ENCODE measurements at places on chromosomes 12 and 14.
A peak's percentile ranks its signal among the peaks of the same experiment; 100 is the strongest.

- DNase-seq, result no peak
Measured at GRCh38 chr12:93434256-93434865, 7.4 kb downstream of the UBE2N start.

- DNase-seq, result no peak
Measured at GRCh38 chr14:100733152-100733850, 6.6 kb downstream of the DLK1 start.

GRCh38 chr12:112964915-112965314 lies 13.4 kb upstream of the OAS2 start:
- DNase-seq, result no peak

- DNase-seq, result no peak
Measured at GRCh38 chr12:9721394-9722092, 11.4 kb downstream of the CLECL1 start.

GRCh38 chr14:99648027-99648784 lies 3.3 kb downstream of the HHIPL1 start:
- DNase-seq, result no peak

- DNase-seq, result no peak
Measured at GRCh38 chr12:11457996-11458645, 62.8 kb upstream of the PRB2 start.

GRCh38 chr12:116922194-116922897 lies 11.6 kb downstream of the FBXW8 start:
- no peak for DNase-seq

DNA sequence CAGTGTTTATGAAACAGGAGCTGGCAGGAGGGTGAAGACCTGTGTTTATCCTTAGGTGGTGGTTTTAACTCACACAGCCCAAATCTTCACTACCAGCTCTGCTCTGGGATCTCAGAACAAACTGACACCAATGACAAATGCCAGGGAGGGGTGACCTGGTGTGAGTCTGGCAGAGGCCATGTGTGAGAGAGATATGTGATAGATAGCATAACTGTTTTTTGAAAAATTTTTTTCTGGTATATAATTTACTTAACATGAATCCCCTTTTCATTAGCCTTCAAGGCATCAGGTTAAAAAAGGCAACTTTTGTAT lies 51.5 kb downstream of the SLC38A4 start:
- no peak for DNase-seq

DNA sequence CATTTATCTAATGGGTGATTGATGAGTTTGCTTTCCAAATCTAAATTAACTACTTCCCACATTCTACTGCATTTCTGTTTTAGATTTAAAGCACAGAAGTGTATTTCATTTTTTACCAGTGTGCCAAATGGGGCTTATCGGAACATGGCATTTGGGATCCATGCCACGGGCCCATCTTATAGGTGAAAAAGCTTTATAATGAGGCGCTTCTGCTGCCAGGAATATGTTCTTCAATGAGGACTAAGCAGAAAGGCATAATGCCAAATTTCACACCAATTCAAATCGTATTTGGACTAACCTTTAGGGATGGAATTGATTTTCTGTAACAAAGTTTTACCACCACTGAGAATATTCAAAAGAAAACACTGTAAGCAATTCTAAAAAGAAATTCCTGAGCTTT lies 803.5 kb upstream of the FLRT2 start:
- no peak for DNase-seq

GRCh38 chr14:70425354-70425753 lies 8.5 kb upstream of the SYNJ2BP start:
- DNase-seq, result no peak

DNA sequence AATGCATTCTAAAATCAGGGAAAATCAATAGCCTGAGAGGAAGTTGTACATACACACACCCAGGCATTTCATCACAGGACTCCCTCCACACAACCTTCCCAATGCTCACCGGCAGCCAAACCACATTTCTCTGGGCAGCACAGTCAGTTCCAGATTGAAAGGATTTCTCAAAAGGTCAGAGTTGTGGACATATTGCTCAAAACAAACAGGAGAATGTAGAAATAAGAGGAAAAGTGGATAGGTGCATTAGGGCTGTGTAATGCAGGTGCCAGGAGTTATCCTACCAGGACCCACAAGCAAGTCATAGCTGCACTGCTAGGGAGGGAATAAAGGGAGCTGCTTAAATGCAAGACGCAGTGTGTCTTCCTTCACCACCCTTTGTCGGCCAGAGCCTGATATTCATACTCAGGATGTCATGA lies 62.9 kb downstream of the GCH1 start:
- DNase-seq, result no peak

DNA sequence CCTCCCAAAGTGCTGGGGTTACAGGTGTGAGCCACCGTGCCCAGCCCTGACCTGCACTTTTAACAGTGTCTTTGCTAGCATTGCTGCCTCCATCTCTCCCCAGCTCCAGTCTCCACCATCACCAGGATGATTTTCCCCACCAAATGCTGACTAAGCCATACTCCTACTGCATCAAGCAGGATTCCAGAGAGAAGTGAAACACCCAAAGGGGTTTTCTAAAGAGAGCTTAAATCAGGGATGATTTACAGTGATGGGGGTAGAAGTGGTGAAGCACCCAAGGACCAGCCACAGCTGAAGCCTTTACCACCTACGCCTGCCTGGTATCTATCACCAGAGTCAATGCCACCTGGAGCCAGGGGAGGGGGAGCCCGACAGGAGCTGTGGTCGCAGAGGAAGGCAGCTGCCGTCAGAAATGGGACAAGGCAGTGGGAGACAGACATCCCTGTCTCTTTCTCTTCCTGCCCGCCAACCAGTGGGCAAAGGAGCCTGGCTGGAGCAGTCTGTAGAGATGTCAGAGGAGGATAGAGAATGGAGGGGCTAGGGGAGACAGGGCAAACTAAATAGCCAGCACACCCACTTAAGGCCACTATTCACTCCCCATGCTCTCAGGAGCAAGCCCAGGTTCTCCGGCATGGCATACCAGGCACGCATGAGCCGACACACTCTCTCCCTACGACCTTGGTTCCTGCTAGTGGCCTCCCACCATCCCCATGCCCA lies 22.4 kb upstream of the CD9 start:
- DNase-seq, result no peak

DNA sequence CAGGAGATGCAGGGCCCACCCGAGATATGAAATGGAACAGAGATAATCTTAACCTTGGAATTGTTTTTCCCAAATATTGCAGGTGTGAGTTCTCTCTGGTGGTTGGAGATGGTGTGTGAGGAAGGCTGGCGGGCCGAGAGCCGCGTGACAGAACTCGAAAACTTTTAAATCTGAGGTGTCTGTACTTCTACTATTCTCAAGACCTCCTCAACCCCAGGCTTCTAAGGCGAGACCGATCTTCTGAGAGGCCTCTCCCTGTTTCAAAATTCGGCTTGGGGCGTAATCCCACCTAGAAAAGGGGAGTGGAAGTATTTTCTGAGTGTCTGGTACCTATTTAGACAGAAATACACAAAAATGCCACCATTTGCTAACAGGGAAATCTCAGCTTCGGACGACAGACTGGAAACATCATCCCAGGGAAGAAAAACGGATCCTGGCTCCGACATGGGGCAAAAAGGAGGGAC lies 611 bp downstream of the SARNP start:
- no peak for DNase-seq

GRCh38 chr12:111998015-111998414 lies 14.9 kb downstream of the TMEM116 start:
- no peak for DNase-seq

DNA sequence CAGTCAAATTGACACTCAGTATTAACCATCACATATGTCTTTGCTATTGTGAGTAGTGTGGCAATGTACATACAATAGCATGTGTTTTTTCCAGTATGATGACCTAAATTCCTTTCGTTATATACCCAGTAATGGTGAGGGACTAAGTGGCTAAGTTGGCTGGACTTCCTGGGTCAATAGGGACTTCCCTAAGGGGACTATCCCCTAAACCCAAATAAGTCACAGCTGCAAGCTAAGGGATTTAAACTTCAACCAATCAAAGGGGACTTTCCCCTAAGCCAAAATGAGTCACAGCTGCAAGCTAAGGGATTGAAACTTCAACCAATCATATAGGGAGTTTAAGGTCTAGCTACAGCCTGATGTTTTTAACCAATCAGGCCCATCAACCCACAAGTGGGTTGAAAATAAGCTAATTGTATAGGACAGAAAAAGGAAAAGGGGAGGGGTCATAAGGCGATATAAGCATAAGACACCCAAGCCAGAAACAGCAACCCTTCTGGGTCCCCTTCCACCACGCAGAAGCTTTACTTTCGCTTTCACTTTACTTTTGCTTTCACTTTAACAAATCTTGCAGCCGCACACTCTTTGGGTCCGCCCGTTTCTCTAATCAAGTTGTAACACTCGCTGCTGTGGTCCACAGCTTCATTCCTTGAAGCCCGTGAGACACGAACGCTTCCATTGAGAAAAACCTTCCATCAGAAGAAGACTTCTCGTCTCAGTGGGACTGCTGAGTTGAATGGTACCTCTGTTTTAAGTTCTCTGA lies 404.4 kb downstream of the FLRT2 start:
- peak; percentile 84 for DNase-seq

Measured in immature natural killer cell (primary cell).